ENCODE measurements at places on chromosomes 12 and 14.

DNA sequence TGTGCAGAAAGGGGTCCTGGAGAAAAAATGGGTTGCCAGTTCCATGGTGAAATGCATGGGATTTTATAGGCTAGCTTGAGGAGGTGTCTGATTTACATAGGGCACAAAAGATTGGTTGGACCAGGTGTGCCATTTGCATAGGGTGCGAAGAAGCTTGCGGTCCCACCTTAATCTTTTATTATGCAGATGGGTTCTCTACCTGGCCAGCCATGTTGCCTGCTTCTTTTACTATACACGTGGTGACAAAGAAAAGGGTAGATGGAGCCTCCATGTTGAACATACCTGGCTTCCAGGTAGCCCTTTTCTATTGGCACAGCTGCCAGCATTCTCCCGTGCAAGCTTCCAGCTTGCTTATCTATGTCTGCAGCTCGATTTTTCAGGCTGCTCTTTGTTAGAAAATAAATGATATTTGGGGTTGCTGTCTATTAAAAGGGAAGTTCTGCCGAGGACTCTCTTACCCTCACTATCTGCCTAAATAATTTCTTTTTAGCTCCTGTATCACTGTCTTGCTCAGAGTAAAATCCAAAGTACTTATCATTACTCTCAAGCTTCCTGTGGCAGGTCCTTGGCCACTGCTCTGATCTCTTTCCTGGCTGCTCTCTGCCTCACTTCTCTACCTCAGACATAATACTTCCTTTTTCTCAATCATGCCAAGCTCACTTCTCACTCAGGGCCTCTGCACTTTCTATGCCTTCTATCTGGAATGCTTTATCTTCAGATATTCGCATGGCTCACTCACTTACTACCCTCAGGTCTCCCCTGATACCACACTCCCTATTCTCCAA, 216.0 kb upstream of the DAAM1 start:
- DNase-seq: no peak

DNA sequence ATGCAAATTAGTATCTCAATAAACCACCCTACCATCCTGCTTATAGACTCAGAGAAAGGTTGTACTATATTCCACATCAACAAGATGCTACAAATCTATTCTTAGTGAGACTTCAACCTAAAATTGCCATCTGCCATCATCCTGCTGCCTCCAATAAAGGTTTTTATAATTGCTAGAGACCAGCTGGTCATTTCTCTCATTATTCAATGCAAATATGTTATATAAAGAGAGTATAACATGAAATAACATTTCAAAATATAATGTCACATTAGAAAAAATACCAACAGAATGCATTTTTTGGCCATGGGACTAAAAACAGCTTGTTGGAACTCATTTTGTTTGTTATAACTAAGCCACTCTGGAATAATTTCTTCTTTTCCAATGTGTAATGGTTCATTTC, 247.3 kb downstream of the LRIG3 start:
- no peak for DNase-seq

- no peak for DNase-seq
Measured at GRCh38 chr12:124568431-124569374, 1.3 kb upstream of the NCOR2 start.

GRCh38 chr14:69537900-69538299, 36.8 kb downstream of the CCDC177 start:
- DNase-seq: no peak

- DNase-seq: no peak
Measured at GRCh38 chr12:69389831-69390230, 30.3 kb downstream of the YEATS4 start.

GRCh38 chr12:56326533-56326932, 7.3 kb downstream of the PAN2 start:
- DNase-seq: no peak

DNA sequence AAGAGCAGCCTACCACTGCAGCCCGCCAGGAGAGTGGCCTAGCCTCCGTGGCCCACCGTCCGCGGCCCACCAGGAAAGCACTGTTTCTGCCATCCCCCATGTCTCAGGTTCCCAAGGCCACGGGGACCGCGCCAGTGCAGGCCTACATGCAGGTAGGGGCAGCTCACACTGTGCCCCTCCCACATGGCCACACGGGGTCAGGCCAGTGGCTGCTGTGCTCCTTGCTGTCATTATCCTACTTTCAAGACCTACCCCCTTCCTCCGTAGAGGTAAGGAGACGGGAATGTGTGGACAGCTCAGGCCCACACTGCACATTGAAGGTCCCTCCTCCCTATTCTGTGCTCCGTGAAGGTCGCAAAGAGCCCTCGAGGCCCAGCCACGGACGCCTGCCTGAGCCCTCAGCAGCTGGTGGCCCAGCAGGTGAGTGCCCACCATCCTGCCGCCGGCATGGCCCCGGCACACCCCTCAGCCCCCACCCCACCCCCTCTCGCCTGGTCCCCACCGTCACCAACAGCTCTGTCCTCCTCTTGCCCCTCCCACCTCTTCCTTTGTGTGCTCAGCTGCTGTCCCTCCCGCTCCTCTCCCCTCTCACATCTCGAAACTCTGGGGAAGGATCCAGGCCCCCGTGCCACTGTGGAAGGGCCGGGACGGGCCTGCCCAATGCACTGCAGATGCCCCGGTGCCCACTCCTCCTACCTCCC, 10.0 kb downstream of the DDX51 start:
- no peak for DNase-seq

- DNase-seq: no peak
Measured at GRCh38 chr14:57246933-57247657, 21.6 kb downstream of the EXOC5 start.

DNA sequence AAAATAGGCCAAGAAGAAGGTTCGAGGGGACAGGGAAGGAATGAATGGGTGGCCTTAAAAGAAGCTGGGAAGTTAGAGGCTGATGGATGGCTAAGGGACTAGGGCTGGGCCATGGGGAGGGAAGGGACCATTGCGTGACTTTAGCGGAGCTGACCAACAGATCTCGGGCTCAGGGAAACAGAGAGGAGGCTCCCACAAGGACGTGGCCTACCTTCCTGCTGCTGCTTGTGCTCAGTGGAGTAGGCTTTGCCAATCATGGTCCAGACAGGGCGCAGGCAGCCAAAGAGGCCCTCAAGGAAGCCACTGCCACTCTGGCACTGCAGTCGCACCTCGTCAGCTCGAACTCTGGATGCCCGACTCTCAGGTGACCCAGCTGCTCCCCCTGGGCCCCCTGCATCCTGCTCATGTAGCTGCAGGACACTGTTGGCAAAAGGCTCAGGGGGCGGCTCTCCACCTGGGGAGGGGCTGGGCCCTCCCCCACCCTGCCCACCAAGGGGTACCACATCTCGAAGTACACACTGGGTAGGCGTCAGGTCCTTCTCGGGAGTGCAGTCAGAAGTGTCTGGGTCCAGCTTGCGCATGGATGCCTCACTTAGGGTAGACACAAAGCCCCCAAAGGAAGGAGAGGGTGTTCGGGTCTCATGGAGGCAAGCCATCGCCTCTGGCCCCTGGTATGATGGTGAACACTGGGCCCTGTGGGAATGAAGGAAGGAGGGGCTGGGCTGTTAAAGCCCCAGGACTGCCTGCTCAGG, 12.3 kb downstream of the MAP3K12 start:
- DNase-seq: no peak

- no peak for DNase-seq
Measured at GRCh38 chr12:38823738-38824137, 81.7 kb downstream of the CPNE8 start.

Data from activated T-helper 2 cell treated with anti-CD3 and anti-CD28 coated beads, Interferon-gamma antibody, Interleukin-2, Interleukin-4, amounts not matched to agents 10 μg/mL and 5 μg/mL and 100 μg/mL, durations not matched to agents 14 hours and 24 hours and 36 hours (primary cell).